ENCODE measurements at places on chromosomes 4 and X.

DNA sequence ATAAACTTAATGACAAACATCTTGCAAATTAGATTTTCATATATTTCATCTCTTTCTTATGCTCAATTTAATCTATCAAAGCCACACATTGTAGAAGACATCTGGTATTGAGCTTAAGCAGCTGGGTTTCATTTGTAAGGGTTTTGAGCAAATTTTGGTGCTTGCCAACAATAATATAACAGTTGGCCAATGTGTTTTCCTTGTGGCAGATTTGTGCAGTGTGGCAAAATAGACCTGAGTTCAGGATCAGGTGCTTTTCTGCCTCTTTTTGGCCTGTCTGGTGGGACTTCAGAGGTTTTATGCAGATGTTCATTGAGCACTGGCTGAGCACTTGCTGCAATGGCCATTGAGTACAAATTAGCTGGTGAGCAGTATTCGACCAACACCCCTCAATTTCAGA is 301.9 kb downstream of the BMPR1B start:
- DNase-seq, result no peak

DNA sequence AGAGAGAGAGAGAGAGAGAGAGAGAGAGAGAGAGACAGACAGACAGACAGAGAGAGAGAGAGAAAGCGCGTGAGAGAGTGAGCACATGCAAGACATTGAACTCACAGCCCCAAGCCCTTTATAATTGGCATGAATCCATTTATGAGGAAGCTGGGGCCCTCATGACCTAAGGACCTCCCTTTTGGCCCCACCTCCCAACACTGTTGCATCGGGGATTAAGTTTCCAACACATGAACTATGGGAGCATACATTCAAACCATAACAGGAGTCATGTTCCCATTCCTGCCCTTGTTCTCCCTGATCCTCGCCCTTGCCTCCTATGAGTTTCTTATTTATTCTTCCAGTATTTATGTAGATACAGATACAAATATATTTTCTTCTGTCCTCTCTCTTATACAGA is 269.8 kb upstream of the ARX start:
- DNase-seq, result no peak

DNA sequence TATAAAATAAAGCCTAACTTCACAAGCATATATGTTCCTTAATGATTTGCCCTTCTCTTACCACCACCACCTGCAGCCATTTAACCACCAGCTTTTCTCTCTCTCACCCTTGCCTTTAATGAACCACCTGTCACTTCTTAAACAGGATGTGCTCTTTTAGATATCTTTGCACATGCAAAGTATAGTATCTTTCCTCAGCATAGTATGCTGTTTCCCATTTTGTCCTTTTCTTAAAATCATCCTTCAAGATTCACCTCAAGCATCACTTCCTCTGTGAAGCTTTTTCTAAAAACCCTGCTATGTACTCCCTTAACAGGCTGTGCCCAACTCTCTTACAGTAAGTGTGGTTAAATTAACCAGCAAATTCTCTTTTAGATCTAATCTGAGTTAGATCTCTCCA is 8.2 kb upstream of the CNOT6L start:
- DNase-seq, result no peak

DNA sequence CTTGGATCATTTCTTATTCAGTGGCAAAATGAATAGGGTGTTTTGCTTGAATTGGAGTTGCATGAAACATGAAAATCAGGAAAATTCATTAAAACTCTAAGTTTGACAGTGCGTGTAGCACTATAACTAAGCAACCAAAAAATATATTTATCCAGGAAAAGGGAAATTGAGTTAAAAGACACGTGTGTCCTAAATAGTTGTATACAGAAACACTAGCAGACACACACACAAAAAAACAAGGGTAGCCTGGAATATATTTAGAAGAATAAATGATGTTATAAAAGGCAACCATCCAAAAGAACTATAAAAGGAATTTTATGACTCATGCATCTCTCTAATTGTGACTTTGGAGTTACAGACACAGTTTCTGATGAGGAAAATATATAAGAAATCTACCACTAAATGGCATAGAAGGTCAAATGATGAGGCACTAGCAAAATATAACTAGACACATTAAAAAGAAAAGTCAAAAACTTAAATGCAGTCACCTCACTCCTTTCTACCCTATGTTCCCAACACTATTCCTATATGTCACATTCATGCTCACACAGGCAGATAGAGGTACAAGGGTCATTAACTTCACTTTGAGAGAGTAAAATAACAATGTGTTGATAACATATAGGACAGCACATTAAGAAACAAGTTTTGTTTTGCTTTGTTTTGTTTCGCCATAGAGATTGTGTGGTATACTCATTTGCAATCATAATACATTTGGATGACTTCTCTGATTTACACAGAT is 793.6 kb upstream of the INTU start:
- DNase-seq, result no peak

GRCh38 chrX:24283127-24283794 is 30.6 kb downstream of the SUPT20HL2 start:
- DNase-seq, result no peak

DNA sequence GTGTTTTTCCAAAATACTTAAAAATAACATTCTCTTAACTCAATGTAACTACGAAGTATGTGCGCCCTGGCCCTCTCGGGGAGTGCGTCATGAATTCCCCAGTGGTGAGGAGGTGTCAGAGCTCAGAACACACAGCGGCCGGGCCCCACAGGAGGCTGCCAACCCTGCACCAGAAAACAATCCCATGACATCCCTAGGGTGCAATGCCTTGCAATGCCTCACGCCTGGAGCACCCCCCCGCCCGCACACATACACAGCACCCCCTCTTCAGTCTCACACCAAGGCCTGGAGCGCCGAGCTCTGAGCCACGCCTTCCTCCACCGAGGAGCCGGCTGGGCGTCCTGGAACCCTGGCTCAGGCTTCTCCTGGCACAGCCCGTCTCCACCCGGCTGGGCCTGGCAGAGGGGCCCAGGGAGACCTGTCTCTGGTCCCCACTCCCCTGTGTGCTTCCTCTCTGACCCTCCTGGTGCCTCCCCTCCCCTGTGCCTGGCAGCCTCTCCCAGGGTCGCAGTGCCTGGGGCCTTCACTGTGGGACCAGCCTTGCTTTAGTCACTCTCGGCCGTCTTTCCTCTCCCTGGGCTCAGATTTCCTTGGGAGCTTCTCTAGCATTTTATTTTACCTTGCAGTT is 108.2 kb upstream of the ADRA2C start:
- no peak for DNase-seq

GRCh38 chrX:107683124-107683895 is 55.0 kb downstream of the PRPS1 start:
- no peak for DNase-seq

GRCh38 chr4:39096847-39097246 is 34.8 kb downstream of the KLHL5 start:
- no peak for DNase-seq

- DNase-seq, result no peak
Observed at GRCh38 chrX:57904176-57904880, 5.9 kb downstream of the ZXDA start.

- DNase-seq, result no peak
Observed at GRCh38 chrX:48703642-48704481, 7.3 kb downstream of the SUV39H1 start.

Measured in SHP77 (cell line).